Stimulated activated naive B cell treated with anti-CD40 and anti-IgM and Interleukin-4, amounts not matched to agents 10 μg/mL and 1 μg/mL and 100 μg/mL, for 72 hours (primary cell): ENCODE measurements at places on chromosomes 6 and 20.

GRCh38 chr6:25519856-25520255 lies 132.2 kb upstream of the SCGN start:
- no peak for DNase-seq

- DNase-seq: no peak
Measured at GRCh38 chr6:28537509-28538140, 11.9 kb downstream of the GPX5 start.

GRCh38 chr6:135520781-135521180 lies 23.2 kb upstream of the AHI1 start:
- DNase-seq: no peak

GRCh38 chr6:160070831-160071230 lies 50.8 kb upstream of the SLC22A1 start:
- no peak for DNase-seq

GRCh38 chr6:89987140-89987539 lies 92.9 kb downstream of the GJA10 start:
- DNase-seq: no peak

DNA sequence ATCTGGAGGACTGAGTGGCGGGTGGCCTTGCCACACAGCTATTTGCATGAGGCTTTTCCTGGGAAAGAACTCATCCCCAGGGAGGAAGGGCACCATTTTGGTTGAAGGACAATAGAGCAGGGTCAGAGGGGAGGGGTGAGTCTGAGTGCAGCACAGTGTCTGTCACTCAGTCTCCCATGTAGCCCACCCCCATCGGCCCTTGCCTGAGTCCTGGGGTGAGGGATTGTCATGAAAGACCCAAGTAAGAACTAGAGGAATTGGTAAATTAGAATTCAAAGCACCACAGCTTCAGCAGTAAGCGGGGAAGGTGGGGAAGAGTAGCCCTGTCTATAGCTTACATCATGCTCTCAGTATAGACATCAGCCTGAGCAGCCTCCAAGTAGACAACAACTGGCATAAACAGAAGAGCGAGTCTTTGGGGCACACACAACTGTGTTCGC lies 90.4 kb upstream of the TMEM30A start:
- no peak for DNase-seq

GRCh38 chr6:68730291-68731054 lies 95.4 kb downstream of the ADGRB3 start:
- DNase-seq: no peak

GRCh38 chr6:65110031-65110430 lies 597.0 kb downstream of the EYS start:
- no peak for DNase-seq
